Activated CD4-positive, alpha-beta T cell treated with anti-CD3 and anti-CD28 coated beads, Interleukin-2, amount 50 U/mL, for 16 hours (primary cell): ENCODE measurements at places on chromosomes 13 and 19.

- peak; percentile 47 for DNase-seq
Observed at GRCh38 chr19:17755977-17756670, 4.8 kb downstream of the FCHO1 start.

- no peak for DNase-seq
Observed at GRCh38 chr13:90806016-90806615, 541.4 kb upstream of the MIR17HG start.

DNA sequence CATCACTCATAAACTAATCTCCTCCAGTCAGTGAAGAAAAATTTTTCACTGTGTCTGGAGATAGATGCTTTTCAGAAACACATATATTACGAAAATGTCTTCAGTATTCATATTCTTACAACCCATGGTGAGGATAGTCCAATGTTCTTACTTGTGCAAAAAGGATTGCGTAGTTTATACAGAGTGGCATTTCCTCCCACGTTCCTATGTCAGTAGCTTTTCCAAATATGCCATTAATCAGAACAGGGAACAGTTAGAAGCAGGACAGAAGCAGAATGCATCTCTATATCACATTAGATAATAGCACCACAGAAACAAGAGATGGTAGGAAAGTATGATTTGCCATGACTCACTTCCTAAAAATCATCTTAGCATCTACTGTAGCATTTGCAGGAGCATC, 282.9 kb downstream of the SLITRK5 start:
- no peak for DNase-seq

DNA sequence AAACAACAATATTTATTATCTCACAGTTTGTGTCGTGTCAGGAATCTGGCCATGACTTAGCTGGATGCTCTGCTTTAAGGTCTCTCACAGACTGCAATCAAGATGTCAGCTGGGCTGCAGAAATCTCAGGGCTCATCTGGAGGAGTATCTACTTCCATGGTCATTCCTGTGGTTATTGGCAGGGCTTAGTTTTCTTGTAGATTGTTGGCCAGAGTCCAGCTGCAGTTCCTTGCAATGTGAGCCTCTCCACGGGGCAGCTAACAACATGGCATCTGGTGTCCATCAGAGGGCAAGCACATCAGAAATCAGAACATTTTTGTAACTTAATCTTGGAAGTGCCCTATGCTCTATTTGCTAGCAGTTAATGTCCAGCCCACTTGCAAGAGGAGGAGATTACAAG, 45.7 kb upstream of the TDRD3 start:
- DNase-seq = no peak

DNA sequence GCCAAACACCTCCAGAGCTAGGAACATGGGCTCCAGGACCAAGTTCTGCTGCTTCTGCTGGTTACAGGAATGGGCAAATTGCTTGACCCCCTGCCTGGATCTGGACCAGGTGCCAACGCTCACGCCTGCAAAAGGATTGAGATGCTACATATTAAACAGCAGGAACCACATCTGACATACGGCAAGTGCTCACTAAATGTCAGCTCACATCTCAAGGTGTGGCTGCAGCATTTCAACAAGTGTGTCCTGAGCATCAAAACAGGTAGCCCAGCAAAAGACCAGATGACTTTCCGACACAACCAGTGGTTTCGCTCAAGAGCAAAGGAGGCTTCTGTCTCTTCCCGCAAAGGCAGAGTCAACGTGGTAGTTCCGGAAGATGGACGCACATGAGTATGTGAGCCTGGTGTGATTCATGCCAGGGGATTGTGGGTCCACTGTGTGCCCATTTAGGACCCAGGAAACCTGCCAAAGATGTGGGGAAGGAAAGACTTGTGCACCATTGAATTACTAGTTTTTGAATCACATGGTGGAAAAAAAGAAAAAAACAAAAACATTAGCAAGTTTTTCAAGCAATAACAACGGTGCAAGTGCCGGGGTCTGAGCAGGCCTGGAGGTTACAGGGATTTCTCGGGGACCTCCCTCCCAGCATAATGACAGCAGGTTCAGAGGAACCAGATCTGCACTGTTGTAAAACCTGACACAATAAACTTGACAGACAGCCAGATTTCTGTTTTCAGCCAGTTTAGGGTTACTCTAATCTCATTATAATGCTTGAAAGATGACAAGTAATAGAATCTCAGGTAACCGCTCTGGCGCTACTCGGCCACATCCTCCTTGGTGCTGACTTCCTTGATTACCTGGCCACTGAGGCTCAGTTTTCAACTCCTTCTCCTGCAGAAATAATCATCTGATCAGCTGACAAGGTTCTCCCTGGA, 77.9 kb downstream of the SOX1 start:
- DNase-seq = no peak

GRCh38 chr13:90118467-90119071, 1228.9 kb upstream of the MIR17HG start:
- DNase-seq = no peak
